Coronary artery (tissue), 2 donors: ENCODE measurements at places on chromosomes 5 and 9.

DNA sequence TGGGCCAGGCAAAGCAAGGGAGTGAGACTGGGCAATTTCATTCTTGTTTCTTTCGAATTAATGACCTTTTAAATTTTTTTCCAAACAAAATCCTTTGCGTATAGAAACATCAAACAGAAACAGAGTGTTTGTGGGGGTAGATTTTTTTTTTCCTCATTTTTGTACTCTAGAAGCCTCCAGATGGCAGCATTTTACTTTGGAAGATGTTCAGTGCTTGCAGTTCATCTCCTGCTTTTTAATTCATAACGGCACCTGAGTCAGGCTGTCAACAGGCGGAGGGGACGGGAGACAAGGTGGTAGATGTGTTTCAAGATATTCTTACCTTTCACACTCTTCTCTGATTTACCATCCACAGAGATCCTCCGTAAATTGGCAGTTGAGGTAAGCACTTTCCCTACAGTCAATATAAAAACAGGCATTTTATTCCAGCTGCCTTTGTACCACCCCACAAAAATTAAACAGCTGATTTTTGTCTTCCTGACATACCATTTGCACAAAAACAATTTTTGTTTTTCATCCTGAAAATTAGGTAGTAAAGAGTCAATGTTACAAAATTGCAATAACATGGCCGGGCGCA lies 99.5 kb upstream of the FBXL17 start:
- DNase-seq = no peak

- DNase-seq = no peak
Measured at GRCh38 chr9:90579181-90579580, 63.4 kb downstream of the DIRAS2 start.

GRCh38 chr9:98315551-98316060 lies 60.2 kb upstream of the TBC1D2 start:
- no peak for DNase-seq

DNA sequence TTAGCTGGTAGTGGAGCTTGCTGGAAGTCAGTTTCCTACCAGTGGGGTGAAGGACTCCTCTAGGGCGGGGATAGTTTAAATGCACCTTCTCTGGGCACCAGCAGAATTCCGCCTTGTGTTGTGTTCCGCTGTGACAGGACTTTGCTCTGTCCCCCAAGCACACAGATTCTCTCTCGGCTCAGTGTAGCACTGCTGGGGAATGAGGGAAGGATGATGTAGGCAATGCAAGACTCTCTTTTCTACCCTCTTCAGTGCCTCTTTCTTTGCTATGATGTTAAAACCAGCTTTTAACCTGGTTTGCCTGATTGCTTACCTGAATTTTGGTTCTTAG lies 155.2 kb upstream of the SH3GL2 start:
- no peak for DNase-seq

DNA sequence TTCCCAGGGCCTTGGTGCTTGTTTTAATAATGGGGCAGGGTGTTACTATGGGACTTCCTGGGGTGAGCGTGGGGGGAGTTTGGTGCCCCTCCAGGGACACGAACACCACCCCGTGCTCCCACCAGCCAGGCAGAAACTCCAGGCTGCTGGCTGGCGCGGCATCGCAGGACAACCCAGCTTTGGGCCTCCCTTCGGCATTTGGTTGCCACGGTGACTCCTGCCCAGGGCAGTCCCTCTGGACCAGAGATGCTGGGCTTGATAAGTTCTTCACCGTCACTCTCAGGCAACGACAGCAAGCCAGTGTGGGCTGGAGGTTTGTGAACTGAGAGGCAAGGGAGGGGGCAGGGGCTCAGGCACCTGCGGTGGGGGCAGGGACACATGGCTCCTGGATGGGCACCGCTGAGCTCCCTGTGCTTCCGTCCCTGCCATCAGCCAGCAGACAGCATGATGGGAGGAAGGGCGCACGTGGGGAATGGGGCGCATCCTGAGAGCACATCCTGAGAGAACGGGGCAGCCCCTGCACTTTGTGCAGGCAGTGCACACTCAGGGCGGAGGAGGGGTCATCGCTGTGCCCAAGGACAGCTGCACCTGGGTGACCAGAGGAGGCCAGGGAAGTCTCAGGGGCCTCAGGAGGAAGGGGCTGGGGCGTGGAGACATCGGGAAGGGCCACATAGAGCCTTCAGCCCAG lies 116.4 kb downstream of the RXRA start:
- no peak for DNase-seq

GRCh38 chr5:156595132-156595787 lies 254.8 kb upstream of the PPP1R2B start:
- DNase-seq = no peak
